ENCODE measurements at places on chromosomes 16 and 17. TPM values are rescaled to one million over a fixed set of nuclear protein-coding genes. Genes with fewer than 3 reads are reported as not detected.

The CHST5 gene
- total RNA-seq, result 0.10 TPM

The IQCK gene
- 9.4 TPM for total RNA-seq

The TNP2 gene
- total RNA-seq, result not detected

The ALOXE3 gene
- 5.9 TPM for total RNA-seq

The KRTAP16-1 gene
- not detected for total RNA-seq

The RNF222 gene
- not detected for total RNA-seq

The PPP1R27 gene
- 0.22 TPM for total RNA-seq

The CRYBA1 gene
- not detected for total RNA-seq

The AOC2 gene
- 2.2 TPM for total RNA-seq

The CES4A gene
- 1.2 TPM for total RNA-seq

The ABCC6 gene
- total RNA-seq, result 0.96 TPM

The FAHD1 gene
- 49.6 TPM for total RNA-seq

The CACNG4 gene
- total RNA-seq, result 9.2 TPM

The PIRT gene
- total RNA-seq, result not detected

Data from A549 treated with DMSO at 1 μM for 4 hours (cell line).